ENCODE measurements at places on chromosomes 2 and 18.

DNA sequence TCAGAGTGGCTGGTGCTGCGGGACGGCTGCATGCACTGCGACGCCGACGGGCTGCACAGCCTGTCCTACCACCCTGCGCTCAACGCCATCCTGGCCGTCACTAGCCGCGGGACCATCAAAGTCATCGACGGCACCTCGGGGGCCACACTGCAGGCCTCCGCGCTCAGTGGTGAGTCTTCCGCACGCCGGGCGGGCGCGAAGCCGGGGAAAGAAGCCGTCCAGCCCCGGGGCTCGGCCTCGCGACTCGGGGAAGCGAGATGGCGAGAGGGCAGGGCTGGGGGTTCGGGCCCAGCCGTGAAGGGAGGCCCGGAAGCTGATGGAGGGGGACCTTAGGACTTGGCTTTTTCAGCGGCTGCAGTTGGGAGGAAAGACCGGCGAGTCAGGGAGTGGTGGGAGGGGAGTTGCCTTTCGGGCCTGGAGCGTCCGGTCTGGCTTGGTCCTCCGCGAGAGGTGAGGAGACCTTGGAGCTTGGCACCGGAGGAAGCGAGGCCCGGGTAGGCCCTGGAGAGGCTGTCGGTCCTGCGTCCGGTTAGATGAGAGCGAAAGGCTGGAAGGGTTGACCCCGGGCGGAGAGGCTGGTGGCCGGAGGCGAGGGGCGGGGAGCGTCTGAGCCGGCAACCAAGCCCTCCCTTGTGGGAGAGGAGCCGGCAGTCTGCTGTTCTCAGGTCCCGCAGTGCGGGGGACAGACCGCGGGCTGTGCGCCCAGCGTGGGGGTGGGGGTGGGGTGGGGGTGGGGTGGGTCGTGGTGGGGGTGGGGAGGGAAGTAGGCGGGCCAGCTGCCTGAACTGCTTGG is 691 bp downstream of the BIRC6 start:
- DNase-seq = peak; percentile 23

DNA sequence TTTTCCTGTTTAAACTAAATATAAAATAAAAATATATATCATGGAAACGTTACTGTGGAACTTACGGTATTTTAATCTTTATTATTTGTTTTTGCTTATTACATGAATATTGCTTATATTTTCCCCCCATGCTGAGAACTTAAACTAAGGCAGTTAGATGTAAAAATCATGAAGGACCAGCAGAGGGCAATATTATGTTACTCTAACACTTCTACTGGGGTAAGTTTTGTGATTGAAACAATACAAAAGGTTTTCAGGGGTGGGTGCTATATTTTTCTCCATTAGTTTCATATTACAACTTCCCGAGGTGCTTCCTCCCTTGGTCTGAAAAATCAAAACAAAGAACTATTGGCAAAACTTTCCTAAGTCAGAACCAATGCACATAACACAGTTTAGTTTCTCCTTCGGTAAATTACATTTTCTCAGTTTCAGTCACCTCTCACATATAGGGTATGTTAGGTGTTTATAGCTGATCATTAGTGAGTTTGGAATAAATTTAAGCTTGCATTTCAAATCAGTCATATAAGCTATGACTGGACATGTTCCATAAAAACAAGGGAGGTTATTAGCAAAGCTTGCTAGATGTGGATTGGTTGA is 54.8 kb downstream of the ZNF407 start:
- DNase-seq = no peak

DNA sequence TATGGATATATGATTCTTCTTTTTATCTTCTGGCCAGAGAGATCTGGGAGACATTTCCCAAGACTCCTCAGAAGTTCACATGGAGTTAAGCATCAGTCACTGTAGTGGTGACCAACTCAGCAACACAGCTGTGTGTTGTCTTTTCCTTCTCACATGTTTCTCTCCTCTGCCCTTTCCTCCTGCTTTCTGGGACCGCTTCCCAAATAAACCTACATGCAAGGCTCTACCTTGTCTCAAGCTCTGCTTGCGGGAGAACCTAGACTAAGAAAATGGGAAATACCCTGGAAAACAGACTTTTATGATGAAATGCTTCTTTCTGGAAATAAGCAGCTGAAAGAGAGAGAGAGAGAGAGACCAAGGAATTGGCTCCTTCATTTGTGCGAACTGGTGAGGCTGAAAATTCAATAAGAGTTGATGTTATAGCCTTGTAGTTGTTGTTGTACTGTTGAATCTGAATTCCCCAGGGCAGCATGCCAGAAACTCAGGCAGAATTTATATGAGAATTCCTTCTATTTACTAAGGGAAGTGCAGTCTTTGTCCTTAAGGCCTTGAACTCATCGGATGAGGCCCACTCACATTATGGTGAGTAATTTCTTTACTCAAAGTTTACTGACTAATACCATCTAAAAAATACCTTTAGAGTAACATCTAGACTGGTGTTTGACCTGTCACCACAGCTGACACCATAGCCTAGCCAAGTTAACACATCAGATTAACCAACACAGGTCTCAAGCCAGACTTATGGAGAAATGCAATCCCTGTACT is 22.7 kb upstream of the DSC1 start:
- DNase-seq = no peak

GRCh38 chr2:138507267-138507666 is 5.7 kb downstream of the SPOPL start:
- no peak for DNase-seq

- no peak for DNase-seq
Measured at GRCh38 chr2:151336863-151337371, 20.5 kb upstream of the TNFAIP6 start.

DNA sequence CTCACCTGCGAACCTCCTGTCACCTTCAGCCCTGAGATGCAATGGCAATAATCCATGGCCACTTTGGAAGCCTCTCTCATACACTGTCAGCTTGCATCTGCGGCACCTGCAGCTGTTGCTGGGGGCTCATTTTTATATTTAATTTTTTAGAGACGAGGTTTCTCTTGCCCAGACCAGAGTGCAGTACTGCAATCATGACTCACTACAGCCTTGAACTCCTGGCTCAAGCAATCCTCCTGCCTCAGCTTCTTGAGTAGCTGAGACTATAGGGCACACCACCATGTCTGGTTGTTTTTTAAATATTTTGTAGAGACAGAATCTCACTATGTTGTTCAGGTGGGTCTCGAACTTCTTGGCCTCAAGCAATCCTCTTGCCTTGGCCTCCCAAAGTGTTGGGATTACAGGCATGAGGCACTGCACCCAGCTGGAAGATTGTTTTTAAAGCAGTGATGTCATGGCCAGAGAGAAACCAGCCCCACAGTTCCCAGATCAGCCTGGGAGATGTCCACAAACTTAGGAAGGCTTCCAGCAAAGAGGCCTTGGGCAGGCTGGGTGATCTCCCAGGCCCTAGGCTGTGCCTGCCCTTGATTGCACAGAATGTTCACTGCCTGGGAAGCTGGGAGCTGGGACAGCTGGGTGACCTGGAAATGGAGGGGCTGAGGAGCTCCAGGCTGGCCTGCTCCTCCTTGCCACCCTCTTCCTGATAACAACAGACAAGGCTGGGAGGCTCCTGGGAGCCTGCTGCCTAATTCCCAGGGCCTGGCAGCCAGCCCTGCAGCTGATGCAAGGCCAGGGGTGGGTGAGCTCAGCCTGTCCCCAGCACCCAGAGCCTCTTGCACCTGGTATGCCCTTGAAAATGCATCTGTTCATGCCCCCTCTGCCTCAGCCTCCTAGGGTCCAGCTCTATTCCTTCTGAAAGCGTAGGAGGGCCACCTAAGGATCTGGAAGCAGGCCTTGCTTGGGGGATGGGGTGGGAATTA is 27.1 kb downstream of the SH2D6 start:
- DNase-seq = no peak

DNA sequence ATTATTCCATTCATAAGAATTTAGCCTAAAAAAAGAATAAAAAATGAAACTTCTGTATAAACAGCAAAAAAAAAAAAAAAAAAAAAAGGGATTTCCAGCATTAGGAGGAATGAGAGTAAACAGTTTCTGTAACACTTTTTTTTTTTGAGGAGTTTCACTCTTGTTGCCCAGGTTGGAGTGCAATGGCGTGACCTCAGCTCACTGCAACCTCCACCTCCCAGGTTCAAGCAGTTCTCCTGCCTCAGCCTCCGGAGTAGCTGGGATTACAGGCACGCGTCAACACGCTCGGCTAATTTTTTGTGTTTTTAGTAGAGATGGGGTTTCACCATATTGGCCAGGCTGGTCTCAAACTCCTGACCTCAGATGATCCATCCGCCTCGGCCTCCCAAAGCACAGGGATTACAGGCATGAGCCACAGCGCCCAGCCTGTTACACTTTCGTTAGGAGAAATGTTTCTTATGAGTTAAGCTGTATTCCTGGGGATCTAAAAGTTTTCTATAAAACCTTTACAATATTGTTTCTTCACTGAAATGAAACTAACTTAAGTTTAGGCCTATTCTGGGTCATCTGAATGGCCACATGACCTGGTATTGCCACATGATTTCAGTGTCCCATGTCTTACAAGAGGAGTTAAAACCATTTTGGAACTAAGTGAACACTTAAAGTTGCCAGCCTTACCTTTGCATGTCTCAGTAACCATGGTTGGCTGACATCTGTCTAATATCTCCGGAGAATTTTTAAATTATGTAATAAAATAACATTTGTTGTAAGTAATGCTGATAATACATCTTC is 17.5 kb downstream of the SMAD2 start:
- DNase-seq = no peak

DNA sequence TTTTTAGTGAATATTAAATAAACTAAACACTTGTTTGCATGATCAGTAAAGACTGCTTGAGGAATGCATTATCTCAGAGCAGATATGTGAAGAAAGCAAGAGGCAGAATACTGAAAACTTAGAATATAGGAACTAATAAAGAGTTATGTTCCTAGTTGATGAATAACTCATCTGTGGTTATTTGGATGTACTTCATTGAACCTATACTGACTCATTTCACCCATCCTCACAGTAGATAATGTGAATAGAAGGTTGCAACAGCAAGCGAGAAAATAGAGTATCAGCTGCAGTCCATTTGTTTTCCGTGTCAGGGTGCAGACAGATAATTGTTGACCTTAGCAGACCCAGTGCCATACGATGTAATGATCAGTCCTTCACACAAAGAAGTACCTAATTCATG is 945.7 kb upstream of the LRRTM1 start:
- DNase-seq = no peak

DNA sequence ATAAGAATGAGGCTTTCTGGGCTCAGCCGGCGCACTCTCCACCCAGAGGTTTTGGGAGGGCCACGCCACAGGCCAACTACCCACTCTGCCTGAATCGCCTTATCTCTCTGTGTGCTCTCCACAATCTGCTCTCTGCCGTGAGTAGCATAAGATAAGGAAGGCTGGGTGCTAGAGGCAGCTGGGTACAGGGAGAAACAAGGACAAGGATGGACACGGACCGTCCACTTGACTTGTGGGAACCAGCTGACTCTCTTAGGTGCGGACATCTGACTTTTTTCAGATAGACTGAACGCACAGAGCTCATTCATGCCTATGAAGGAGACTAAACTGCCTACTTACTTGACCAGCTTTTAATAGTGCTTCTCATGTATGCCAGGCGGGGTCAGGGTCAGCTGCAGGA is 14.3 kb downstream of the NPAS2 start:
- DNase-seq = no peak

- no peak for DNase-seq
Measured at GRCh38 chr2:72293620-72294019, 146.0 kb upstream of the CYP26B1 start.
